ENCODE measurements at places on chromosomes 1 and 21.

DNA sequence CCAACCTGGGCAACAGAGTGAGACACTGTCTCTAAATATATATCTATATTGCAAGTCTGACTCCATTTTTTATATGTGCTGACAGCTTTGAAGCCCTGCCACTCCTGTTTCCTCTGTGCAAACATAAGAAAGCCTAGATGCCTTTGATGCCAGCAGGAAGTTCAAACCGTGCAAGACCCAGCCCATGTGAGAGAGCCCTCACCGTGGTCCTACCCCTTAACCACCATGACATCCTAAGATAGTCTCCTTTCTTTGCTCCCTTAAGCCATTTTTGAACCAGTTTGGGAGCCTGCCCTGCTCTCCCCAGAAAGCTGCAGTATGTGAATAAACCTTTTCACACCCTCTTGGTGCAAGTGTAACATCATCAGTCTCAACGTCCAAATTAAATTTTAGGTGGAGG, 3.7 kb upstream of the DIPK1A start:
- DNase-seq: no peak

DNA sequence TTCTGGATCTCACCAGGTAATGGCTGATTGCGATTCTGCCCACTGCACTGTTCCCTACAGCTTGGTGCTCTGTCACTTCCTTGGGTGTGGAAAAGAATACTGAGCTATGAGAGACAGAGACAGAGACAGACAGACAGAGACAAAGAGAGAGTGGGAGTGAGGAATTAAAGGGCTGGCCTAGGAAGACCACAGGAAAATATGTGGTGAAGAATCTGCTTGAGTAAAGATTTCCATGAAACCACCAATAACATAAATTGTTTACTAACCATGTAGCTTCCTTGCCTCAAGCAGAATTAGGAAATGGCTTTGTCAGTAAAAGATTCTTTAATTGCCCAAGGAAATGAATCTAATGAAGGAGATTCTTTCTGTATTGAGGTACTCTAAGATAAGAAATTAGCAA, 54.4 kb downstream of the MPZL1 start:
- peak; percentile 30 for DNase-seq

DNA sequence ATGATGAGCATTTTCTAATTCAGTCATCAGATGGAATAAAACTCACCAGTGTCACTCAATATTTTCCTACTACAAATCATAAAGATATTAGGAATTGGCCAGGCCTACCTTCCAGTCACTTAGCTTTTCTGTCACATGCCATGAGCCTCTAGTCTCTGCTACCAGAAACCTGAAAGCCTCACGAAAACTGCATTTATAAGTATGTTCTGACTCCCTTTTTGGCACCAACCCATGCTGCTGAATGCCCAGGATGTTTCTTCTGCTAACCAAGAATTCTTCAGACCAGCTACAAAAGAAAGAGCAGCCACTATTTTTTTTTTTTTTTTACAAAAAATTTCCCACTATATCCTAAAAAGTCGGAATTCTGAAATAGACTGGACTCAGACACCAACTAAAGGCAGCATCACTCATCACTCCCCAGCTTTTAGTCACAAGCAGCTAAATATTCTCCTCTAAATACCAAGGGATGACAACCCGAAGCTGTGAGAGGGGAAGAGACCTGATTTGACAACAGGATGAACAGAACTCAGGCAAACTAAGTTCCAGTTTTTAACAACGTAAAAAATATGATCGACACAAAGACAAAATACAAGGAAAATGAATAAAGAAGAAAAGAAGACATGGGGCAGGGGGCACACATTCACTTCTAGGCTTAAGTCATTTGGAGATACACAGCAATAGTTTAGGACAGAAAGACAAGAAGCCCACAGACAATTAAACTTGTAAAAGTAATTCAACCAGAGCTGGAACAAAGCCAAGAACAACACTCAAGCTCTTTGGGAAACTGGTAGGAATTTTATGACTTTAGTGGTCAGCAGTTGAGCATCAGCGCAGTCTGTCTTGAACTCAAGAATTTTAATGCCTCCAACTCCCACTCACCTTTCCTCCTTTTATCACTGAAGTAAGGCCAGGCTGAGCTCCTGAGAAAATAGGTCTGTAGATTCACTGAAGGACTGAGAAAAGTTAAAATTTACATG, 1.7 kb downstream of the DCAF8 start:
- peak; percentile 87 for DNase-seq

DNA sequence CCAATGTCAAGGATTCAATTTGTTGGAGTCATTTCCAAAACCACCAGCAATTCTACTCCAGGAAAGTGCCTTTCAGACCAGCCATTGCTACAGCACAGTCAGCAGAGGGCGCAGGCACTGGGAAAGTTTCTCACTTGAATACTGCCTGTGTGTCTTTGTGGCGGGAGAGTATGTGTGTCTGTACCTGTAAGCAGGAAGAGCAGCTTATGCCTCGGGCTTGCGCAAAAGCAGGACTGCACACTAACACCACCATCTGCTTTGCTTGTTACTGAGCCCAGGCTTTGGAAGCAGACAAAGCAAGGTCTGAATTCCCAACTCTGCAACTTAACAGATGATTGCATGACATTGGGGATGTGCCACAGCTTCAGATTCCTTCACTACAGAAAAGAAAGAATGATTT, 7.0 kb upstream of the CTSE start:
- peak; percentile 22 for DNase-seq

DNA sequence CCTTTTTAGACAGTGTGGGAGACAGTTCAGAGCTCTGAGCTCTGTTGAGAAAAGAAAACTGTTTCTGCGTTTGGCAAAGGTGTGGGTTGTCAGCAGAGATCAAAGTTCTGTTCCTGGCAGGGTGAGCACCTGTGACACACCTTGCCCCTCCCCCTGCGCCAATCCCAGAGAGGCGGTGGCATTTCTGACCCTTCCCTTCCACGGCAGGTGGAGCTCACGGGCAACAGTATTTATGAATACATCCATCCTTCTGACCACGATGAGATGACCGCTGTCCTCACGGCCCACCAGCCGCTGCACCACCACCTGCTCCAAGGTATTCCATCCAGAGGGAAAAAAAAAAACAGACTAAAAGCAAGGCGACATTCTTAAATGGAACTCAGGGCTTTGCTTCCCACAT, 20.7 kb downstream of the SIM2 start:
- DNase-seq: no peak

- DNase-seq: no peak
Measured at GRCh38 chr1:46285730-46286477, 17.5 kb downstream of the LRRC41 start.
